Activated T-helper 2 cell treated with anti-CD3 and anti-CD28 coated beads, Interferon-gamma antibody, Interleukin-2, Interleukin-4, amounts not matched to agents 10 μg/mL and 5 μg/mL and 100 μg/mL, durations not matched to agents 14 hours and 24 hours and 36 hours (primary cell): ENCODE measurements at places on chromosomes 3 and 15.

- no peak overlapping the region for H3K27ac ChIP-seq
- no peaks in the 10 kb centered on the region for H3K36me3 ChIP-seq
- H3K4me1 ChIP-seq, result peaks cover 2% of the 10 kb centered on the region
- no peak for DNase-seq
- H3K27me3 ChIP-seq, result peaks cover 22% of the 10 kb centered on the region
Observed at GRCh38 chr3:136068708-136069107, 103.2 kb downstream of the PPP2R3A start.

GRCh38 chr3:152843955-152844354, 9.0 kb downstream of the P2RY1 start:
- no peak overlapping the region for H3K27ac ChIP-seq
- no peaks in the 10 kb centered on the region for H3K36me3 ChIP-seq
- H3K4me1 ChIP-seq, result no peaks in the 10 kb centered on the region
- peaks cover 6% of the 10 kb centered on the region for H3K27me3 ChIP-seq

DNA sequence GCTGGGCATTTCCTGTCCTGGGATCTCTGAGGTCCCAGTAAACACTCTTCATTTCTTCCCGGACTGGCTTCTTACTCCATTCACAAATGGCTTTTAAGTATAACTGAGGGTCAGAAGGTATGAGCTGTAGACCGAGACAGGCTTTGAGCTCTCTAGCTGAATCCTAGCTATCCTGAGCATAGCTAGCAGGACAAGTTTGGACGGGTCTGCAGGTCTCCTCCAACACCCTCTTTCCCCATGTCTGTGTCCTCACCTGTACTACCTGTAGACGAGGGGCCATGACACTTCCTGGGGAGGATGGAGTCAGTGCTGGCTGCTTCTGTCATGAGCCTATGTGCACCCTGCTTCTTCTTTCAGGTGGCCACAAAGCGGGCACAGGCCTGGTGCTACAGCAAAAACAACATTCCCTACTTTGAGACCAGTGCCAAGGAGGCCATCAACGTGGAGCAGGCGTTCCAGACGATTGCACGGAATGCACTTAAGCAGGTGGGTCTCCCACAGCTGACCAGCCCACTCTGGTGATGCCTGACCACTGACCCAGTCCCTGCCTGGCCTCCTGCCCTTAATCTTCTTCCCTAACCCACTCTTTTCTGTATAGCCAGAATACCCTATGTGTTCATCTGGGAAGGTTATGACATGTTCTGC, 72.1 kb upstream of the ACAD9 start:
- H3K4me3 ChIP-seq, result no peak overlapping the region
- no peaks in the 10 kb centered on the region for H3K27me3 ChIP-seq
- no peak for DNase-seq
- peaks cover 45% of the 10 kb centered on the region for H3K4me1 ChIP-seq
- peaks cover 66% of the 10 kb centered on the region for H3K36me3 ChIP-seq
- peak overlapping the region; percentile 42 for H3K27ac ChIP-seq

DNA sequence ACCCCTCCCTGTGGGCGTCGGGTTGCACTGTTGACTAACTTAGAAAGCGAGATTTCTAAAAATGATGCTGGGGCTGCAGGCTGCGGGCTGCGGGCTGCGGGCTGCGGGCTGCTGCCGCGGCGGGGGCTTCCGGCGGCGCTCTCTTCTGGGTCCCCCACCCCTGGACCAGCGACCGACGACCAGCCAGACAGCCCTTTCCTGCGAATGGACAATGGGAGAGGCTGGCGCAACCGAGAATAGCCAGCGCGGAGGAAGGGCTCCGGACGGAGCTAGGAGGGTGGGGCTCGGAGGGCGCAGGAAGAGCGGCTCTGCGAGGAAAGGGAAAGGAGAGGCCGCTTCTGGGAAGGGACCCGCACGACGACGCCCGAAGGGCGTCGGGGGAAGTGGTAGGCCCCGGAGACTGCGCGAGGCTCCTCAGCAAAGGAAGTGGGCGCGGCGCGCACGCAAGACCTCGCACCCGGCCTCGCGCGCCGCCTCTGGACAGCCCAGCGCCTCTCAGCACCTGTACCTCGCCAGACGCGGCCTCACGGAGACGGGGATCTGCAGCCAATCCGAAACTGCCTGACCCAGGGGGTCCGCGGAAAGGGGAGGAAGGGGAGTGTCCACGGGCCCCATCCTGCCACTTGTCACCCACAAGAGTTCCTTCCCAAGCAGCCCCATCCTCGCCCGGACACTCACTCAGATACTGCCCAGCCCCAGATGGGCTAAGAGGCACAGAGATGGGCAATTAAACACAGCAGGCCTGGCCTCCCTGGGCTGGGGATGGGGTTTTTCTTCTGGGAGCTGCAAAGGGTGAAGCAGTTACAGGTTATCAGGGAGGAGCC, 70.7 kb downstream of the SLC12A8 start:
- peaks cover 51% of the 10 kb centered on the region for H3K4me1 ChIP-seq
- peak overlapping the region; percentile 89 for H3K27ac ChIP-seq
- H3K36me3 ChIP-seq, result no peaks in the 10 kb centered on the region
- DNase-seq, result peak; percentile 72

DNA sequence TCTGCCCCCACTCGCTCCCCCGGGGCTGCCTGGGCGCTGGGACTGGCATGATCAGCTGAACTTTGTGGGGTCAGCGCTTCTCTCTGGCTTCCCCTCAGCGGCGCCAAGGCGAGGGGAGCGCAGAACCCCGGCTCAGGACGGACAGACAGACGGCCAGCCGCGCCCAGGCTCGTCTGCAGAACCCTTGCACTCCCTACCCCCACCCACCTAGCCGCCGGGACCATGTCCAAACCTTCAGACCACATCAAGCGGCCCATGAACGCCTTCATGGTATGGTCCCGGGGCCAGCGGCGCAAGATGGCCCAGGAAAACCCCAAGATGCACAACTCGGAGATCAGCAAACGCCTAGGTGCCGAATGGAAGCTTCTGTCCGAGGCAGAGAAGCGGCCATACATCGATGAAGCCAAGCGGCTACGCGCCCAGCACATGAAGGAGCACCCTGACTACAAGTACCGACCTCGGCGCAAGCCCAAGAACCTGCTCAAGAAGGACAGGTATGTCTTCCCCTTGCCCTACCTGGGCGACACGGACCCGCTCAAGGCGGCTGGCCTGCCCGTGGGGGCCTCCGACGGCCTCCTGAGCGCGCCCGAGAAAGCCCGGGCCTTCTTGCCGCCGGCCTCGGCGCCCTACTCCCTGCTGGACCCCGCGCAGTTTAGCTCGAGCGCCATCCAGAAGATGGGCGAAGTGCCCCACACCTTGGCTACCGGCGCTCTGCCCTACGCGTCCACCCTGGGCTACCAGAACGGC, 621 bp downstream of the SOX14 start:
- H3K36me3 ChIP-seq, result no peaks in the 10 kb centered on the region
- DNase-seq, result no peak
- peaks cover 81% of the 10 kb centered on the region for H3K27me3 ChIP-seq
- H3K27ac ChIP-seq, result no peak overlapping the region
- no peak overlapping the region for H3K4me3 ChIP-seq

GRCh38 chr3:193388361-193388760, 9.8 kb upstream of the ATP13A5 start:
- no peaks in the 10 kb centered on the region for H3K4me1 ChIP-seq
- no peak for DNase-seq
- no peak overlapping the region for H3K27ac ChIP-seq
- H3K36me3 ChIP-seq, result no peaks in the 10 kb centered on the region
- H3K27me3 ChIP-seq, result peaks cover 2% of the 10 kb centered on the region

GRCh38 chr3:73955494-73956070, 330.8 kb upstream of the PDZRN3 start:
- no peak overlapping the region for H3K4me3 ChIP-seq
- no peaks in the 10 kb centered on the region for H3K36me3 ChIP-seq
- no peak for DNase-seq

GRCh38 chr15:22806664-22807063, 20.2 kb downstream of the NIPA1 start:
- H3K4me3 ChIP-seq, result no peak overlapping the region
- no peaks in the 10 kb centered on the region for H3K27me3 ChIP-seq
- no peak for DNase-seq
- H3K4me1 ChIP-seq, result peaks cover 9% of the 10 kb centered on the region

DNA sequence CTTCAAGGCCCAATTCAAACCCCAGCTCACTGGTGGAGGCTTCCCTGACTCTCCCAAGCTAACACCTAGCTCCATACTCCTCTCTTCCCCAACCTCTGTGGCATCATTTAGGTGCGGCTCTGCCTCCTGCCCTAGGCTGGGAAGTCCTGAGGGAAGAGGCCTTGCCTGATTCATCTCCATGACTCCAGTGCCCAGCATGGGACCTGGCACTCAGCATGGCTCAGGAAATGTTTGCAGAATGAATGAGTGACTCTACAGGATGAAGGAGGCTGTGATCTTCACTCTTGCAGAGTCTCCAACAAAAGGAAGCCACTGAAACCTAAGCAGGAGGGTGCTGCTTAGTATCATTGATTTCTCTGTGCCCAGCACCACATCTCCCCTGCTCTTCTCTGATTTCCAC, 34.5 kb upstream of the INSYN1 start:
- no peaks in the 10 kb centered on the region for H3K27me3 ChIP-seq
- H3K36me3 ChIP-seq, result no peaks in the 10 kb centered on the region
- H3K4me1 ChIP-seq, result no peaks in the 10 kb centered on the region
- no peak overlapping the region for H3K27ac ChIP-seq

- peak overlapping the region; percentile 22 for H3K27ac ChIP-seq
- peaks cover 62% of the 10 kb centered on the region for H3K36me3 ChIP-seq
- no peak overlapping the region for H3K4me3 ChIP-seq
- peaks cover 23% of the 10 kb centered on the region for H3K4me1 ChIP-seq
Observed at GRCh38 chr3:43317461-43318316, 31.3 kb downstream of the SNRK start.

- no peak overlapping the region for H3K4me3 ChIP-seq
- no peaks in the 10 kb centered on the region for H3K4me1 ChIP-seq
- H3K27ac ChIP-seq, result no peak overlapping the region
- no peak for DNase-seq
- no peaks in the 10 kb centered on the region for H3K36me3 ChIP-seq
Observed at GRCh38 chr3:182342252-182342651, 451.1 kb upstream of the ATP11B start.

DNA sequence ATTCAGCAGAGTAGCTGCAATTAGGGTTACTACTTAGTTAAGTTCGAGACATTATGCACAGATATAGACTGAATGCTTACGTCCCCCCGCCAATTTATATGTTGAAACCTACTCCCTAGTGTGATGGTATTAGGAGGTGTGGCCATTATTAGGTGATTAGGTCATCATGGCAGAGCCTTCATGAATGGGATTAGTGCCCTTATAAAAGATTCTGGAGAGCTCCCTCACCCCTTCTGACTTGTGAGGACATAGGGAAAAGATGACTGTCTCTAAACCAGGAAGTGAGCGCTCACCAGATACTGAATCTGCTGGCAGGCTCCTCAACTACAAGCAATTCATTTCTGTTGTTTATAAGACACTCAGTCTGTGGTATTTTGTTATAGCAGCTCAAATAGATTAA, 25.6 kb upstream of the TEX9 start:
- no peaks in the 10 kb centered on the region for H3K4me1 ChIP-seq
- peaks cover 3% of the 10 kb centered on the region for H3K27me3 ChIP-seq
- H3K27ac ChIP-seq, result no peak overlapping the region

DNA sequence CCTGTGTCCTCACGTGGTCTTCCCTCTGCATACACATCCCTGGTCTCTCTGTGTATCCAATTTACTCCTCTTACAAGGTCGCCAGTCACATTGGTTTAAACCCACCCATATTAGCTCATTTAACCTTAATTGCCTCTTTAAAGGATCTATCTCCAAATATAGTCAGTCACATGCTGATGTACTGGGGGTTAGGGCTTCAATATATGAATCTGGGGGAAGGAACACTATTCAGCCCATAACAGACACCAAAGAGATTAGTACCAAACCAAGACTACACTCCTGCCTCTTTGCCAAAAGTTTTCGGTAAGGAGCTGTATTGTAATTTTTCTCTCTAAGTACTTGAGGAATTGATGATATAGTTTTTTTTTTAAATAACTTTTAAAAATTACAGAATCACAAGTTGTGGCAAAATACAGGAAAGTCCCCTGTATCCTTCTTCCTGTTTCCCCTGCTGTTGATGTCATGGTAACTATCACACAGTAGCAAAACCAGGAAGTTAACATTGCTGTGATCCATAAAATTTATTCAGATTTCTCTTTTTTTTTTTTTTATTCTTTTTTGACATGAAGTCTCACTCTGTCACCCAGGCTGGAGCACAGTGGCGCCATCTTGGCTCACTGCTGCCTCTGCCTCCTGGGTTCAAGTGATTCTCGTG, 67.8 kb downstream of the SLCO3A1 start:
- peaks cover 9% of the 10 kb centered on the region for H3K36me3 ChIP-seq
- no peak for DNase-seq
- peaks cover 18% of the 10 kb centered on the region for H3K4me1 ChIP-seq
- H3K4me3 ChIP-seq, result no peak overlapping the region
- peak overlapping the region; percentile 28 for H3K27ac ChIP-seq

DNA sequence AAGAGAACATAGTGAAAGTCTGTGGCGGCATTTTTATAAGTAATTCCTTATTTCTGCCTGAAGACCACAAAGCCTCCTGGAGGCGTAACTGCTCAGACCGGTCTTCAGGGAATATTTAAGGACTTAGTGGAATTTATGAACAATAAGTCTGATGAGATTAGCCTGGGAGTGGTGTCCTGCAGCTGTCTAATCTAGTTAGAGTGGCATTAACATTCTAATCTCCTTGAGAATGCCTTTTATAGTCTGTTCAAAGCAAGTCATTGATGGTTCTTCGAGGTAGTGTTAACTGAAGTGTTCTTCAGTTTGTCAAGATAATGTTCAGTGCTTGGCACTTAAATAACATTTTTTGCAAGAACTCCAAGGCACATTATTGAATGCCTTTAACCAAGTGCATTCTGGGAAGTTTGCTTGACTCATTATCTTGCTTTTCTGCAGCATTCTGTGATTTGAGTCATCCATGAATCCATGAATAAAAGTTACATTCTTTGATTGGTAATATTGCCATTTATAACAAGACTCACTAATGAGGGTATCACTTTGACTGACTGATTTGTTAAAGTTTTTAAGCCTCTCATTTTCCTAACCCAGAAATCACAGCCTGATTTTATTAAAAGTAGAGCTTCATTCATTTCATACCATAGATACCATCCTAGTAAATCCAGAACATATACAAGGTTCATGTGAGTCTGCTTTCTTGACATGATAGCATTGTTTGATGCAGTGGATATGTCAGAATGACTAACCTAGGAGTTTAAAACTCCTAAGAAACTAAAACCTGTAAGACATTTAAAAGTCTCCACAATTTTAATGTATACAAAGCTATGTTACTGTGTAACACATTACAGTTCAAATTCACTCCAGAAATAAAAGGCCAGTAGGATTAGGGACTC, 12.5 kb downstream of the RBM5 start:
- H3K27ac ChIP-seq, result no peak overlapping the region
- no peaks in the 10 kb centered on the region for H3K27me3 ChIP-seq
- no peak for DNase-seq

DNA sequence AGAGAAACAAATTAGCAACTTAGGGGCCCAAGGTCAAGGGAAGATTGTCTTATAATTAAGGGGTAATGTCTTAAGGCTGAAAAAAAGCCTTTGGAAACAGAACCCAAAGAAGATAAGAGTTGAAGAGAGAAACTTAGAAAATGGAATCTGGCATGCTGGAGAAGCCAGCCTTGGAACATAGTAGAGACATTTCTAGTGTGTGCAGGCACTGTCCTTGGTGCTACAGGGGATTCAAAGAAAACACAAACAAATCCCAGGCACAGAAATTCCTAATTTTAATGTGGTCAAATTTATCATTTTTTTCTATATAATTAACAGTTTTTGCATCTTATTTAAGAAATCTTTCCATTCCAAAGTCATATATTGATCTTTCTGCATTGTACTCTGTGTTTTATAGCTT, 89.4 kb downstream of the NR1D2 start:
- no peaks in the 10 kb centered on the region for H3K4me1 ChIP-seq
- no peak overlapping the region for H3K4me3 ChIP-seq
- no peak overlapping the region for H3K27ac ChIP-seq
- H3K27me3 ChIP-seq, result peaks cover 2% of the 10 kb centered on the region
- DNase-seq, result no peak

GRCh38 chr15:67133026-67133425, 67.6 kb downstream of the SMAD3 start:
- no peak for DNase-seq
- H3K4me1 ChIP-seq, result peaks cover 81% of the 10 kb centered on the region
- peaks cover 15% of the 10 kb centered on the region for H3K36me3 ChIP-seq
- H3K27me3 ChIP-seq, result no peaks in the 10 kb centered on the region
- peak overlapping the region; percentile 62 for H3K27ac ChIP-seq
